Diencephalon (tissue), 1 donor: ENCODE measurements at places on chromosomes 12 and 14. TPM values are rescaled to one million over a fixed set of nuclear protein-coding genes. Genes with fewer than 3 reads are reported as not detected.

Gene PLCZ1
- total RNA-seq: 2.3 TPM

Gene TMPRSS12
- total RNA-seq: not detected

Gene CGRRF1
- total RNA-seq: 23.8 TPM

Gene GARIN6
- total RNA-seq: not detected

Gene KRT3
- 0.23 TPM for total RNA-seq

Gene C1R
- 6.7 TPM for total RNA-seq
